CD4-positive, alpha-beta T cell (primary cell): ENCODE measurements at places on chromosomes 11 and 22.
A peak's percentile ranks its signal among the peaks of the same experiment; 100 is the strongest.

DNA sequence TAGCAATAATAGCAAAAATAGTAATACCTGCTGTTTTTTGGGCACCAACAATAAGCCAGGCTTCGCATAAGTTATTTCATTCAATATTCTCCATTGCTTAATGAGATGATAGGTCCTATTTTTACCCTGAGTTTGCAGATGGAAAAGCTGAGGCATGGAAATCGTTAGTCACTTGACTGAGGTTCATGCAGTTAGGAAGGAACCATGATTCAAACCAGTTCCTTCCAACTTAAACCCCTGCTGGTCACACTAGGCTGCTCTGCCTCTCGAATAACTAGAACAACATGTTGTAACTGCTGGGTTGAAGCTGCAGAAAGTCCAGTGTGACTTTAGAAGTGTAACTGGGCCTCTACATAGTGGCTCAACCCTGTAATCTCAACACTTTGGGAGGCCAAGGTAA lies 69.3 kb downstream of the SEZ6L start:
- DNase-seq: no peak
- H3K27me3 ChIP-seq: peaks cover 5% of the 10 kb centered on the region
- H3K27ac ChIP-seq: no peak overlapping the region
- no peaks in the 10 kb centered on the region for H3K4me1 ChIP-seq

DNA sequence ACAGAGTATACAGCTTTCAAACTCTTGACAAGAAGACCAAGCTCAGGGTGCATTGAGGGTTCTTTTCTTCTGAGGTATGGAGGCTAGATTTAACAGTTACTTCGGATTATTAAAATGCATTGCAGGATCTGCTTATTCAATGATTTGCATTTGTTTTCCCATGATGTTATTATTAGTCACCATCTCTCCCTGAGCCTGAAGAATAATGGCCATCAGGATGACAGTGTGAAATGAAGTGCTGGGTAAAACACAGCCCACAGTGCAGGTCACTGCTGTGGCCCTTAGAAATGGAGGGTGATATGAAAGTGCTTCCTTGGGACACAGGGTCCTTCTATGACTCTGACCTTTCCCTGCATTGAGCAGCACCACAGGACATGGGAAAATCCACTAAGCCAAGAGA lies 40.0 kb downstream of the TECTA start:
- no peak overlapping the region for H3K4me3 ChIP-seq
- H3K36me3 ChIP-seq: no peaks in the 10 kb centered on the region
- H3K27ac ChIP-seq: no peak overlapping the region
- no peaks in the 10 kb centered on the region for H3K27me3 ChIP-seq
- H3K4me1 ChIP-seq: no peaks in the 10 kb centered on the region

DNA sequence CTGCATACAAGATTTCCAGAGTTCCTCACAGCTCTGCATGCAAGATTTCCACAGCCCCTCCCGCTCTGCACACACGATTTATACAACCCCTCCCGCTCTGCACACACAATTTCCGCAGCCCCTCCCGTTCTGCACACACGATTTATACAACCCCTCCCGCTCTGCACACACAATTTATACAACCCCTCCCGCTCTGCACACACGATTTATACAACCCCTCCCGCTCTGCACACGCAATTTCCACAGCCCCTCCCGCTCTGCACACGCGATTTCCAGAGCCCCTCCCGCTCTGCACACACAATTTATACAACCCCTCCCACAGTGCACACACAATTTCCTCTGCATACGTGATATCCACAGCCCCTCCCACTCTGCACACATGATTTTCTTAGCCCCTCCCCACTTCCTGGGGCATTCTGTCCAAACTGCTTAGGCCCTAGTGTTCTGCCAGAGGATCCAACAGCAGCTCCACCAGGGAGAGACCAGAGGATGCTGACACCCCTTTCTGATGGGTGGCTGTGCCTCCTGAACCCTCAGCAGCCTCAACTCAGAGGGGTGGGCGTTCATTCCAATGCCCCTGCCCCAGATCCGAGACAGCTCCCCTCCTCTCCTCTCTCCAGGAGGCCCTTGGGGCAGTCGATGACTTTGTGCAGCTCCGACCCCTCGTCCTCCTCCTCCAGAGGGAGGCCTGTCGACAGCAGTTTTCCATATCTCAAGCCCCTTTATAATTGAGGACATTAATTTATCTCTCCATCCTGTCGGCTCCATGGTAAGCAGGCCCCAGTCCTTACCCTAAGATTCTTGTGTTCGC lies 671.7 kb downstream of the BRD1 start:
- H3K36me3 ChIP-seq: no peaks in the 10 kb centered on the region
- no peak overlapping the region for H3K4me3 ChIP-seq
- DNase-seq: no peak
- H3K27ac ChIP-seq: no peak overlapping the region

- no peak overlapping the region for H3K27ac ChIP-seq
- H3K4me3 ChIP-seq: no peak overlapping the region
- peaks cover 9% of the 10 kb centered on the region for H3K4me1 ChIP-seq
Observed at GRCh38 chr11:72066855-72067254, 13.5 kb downstream of the NUMA1 start.

GRCh38 chr11:17558025-17558780 lies 11.1 kb downstream of the OTOG start:
- H3K27ac ChIP-seq: no peak overlapping the region
- peaks cover 7% of the 10 kb centered on the region for H3K27me3 ChIP-seq
- DNase-seq: no peak
- H3K4me3 ChIP-seq: no peak overlapping the region

GRCh38 chr22:49014227-49015201 lies 813.2 kb downstream of the BRD1 start:
- H3K27ac ChIP-seq: no peak overlapping the region

DNA sequence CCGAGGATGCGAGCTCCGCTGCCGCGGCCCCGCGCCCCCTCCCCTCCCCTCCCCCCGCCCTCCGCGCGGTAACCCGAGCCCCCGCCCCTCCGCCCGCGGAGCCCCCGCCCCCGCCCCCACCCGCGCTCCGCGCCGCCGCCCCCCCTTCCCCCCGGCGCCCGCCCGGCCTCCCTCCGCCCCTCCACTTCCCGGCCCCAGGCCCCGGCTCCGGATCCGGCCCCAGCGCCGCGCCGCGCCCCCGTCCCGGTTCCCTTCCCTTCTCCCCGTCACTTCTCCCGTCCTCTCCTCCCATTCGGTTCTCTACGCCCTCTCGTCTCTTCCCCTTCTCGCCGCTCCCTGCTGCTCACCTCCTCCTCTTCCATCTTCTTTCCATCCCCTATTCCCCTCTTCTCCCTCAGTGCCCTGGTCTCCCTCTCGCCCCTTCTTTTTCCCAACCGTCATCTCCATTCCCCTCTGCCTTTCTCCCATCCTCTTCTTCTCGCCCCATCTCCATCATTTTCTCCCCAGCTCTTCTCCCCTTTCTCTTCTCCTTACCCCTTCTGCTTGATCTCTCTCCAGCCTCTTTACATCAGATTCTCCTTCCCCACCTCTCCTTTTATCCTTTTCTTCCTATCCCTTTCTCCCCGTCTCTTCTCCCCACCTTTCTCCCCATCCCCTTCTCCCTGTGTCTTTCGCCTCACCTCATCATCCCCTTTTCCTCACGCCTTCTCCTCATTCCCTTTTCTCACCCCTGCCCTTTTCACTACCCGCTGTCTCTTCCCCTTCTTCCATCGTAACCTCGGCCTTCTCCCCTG lies at the start of gene DCHS1:
Gene DCHS1, minus strand, starts transcription at position 20 of the 794 bp plus-strand sequence. CDS start 14,196 bp downstream, outside the sequence.
- H3K4me1 ChIP-seq: peaks cover 27% of the 10 kb centered on the region
- peak within 1 kb of the TSS; percentile 16 for H3K27ac ChIP-seq
- no peak for DNase-seq
- no peaks in the 10 kb centered on the region for H3K27me3 ChIP-seq
- peak within 1 kb of the TSS; percentile 51 for H3K4me3 ChIP-seq
- H3K36me3 ChIP-seq: no peaks in the 10 kb centered on the region

GRCh38 chr11:44694443-44694842 lies 32.3 kb upstream of the TSPAN18 start:
- H3K27me3 ChIP-seq: no peaks in the 10 kb centered on the region
- peaks cover 25% of the 10 kb centered on the region for H3K4me1 ChIP-seq
- no peaks in the 10 kb centered on the region for H3K36me3 ChIP-seq
- no peak overlapping the region for H3K27ac ChIP-seq
- peak; percentile 62 for DNase-seq

- H3K27ac ChIP-seq: no peak overlapping the region
- peaks cover 85% of the 10 kb centered on the region for H3K4me1 ChIP-seq
- H3K4me3 ChIP-seq: no peak overlapping the region
- H3K36me3 ChIP-seq: peaks cover 29% of the 10 kb centered on the region
- H3K27me3 ChIP-seq: no peaks in the 10 kb centered on the region
Observed at GRCh38 chr22:50247748-50248147, 2.9 kb upstream of the TUBGCP6 start.

- H3K27ac ChIP-seq: no peak overlapping the region
- H3K36me3 ChIP-seq: no peaks in the 10 kb centered on the region
Observed at GRCh38 chr11:122270535-122270934, 154.5 kb upstream of the BLID start.

DNA sequence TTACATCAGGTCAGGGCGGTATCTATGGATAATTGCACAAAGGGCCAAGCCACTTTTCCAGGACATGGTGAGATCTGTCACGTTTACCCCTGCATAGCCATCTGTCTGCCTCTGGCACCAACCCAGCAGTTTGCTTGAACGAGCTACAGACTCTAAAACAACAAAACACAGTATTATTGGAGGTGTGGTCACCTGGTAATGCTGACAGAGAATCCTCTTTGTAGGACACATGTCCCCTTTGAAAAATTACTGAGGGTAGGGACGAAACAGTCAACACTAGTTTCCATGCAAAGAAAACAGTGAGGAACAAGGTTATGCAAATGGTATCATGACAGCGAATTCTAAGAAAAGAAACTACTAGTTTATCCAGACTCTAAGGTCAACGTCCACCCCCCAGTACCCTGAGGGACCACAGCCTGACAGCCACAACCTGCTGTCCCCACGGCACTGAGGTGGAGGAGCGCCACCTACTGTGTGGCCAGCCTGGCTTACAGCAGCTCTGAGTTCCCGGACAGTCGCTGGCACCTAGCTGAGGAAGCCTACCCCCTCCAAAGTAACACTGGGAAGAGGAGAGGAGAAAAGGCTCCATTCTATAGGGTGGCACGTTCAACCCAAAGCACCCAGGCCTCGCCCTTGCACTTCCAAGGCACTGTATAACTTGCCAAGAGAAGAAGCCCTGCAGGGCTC lies 117.4 kb upstream of the BID start:
- H3K4me1 ChIP-seq: no peaks in the 10 kb centered on the region
- no peaks in the 10 kb centered on the region for H3K27me3 ChIP-seq
- no peak overlapping the region for H3K27ac ChIP-seq
- no peak overlapping the region for H3K4me3 ChIP-seq

GRCh38 chr11:127651888-127652221 lies 651.3 kb upstream of the KIRREL3 start:
- H3K27ac ChIP-seq: no peak overlapping the region
- no peaks in the 10 kb centered on the region for H3K36me3 ChIP-seq
- no peaks in the 10 kb centered on the region for H3K4me1 ChIP-seq
- H3K4me3 ChIP-seq: no peak overlapping the region
- DNase-seq: no peak

DNA sequence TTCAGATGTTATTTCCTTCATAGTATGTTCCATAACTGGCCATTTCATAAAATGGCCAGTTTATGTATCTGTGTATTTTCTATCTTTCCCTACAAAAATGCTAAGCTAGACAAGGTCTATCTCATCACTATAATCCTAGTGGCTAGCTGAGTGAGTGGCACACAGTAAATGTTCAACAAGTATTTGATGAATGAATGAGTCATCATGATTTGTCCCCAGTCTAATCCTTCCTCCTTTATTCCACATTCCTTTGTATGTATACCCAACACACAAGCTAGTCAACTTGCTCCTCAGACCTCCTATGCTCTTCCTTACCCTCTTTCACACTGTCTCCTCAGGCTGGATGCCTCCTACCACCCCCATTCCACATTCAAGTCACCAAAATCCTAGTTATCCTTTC lies 12.5 kb downstream of the APLNR start:
- H3K4me1 ChIP-seq: no peaks in the 10 kb centered on the region
- no peak overlapping the region for H3K27ac ChIP-seq
- no peak overlapping the region for H3K4me3 ChIP-seq
- no peaks in the 10 kb centered on the region for H3K36me3 ChIP-seq
- peaks cover 5% of the 10 kb centered on the region for H3K27me3 ChIP-seq

GRCh38 chr22:37621352-37621860 lies 12.8 kb downstream of the GGA1 start:
- H3K27ac ChIP-seq: no peak overlapping the region
- H3K27me3 ChIP-seq: no peaks in the 10 kb centered on the region
- DNase-seq: no peak

DNA sequence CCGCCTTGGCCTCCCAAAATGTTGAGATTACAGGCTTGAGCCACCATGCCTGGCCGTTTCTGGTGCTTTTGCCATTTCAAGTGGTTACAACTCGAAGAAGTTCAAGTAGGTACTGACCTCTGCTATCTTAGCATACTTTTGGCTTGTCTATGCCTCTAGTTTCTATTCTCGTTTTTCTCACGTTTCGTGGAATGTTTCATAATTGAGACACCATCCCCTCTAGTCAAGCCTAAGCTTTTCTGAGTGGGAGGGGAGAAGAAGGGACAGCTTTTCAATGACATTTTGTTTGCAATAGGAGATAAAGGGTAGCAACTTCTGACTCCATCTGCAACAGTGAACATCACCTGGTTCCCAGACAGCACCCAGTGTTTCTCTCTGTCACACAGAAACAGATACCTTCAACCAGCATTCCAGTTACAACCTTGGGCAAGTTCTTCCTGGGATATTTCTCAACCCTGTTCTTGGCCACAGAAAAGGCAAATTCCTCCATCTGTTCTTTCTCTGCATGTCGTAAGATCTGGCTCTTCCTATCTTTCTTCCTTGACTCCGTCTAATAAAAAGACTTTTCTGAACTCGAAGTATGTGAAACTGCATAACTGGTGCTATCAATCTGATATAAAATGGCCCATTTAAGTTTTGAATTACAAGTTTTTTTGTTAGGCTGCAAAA lies 25.5 kb downstream of the DDI1 start:
- H3K27me3 ChIP-seq: no peaks in the 10 kb centered on the region
- H3K27ac ChIP-seq: no peak overlapping the region
- H3K4me3 ChIP-seq: no peak overlapping the region
- no peak for DNase-seq
- H3K4me1 ChIP-seq: no peaks in the 10 kb centered on the region

GRCh38 chr11:34280945-34281872 lies 76.6 kb downstream of the ABTB2 start:
- no peak for DNase-seq
- no peaks in the 10 kb centered on the region for H3K4me1 ChIP-seq
- no peak overlapping the region for H3K27ac ChIP-seq
- no peaks in the 10 kb centered on the region for H3K27me3 ChIP-seq
- no peak overlapping the region for H3K4me3 ChIP-seq

GRCh38 chr11:8384199-8384821 lies 120.6 kb upstream of the LMO1 start:
- no peaks in the 10 kb centered on the region for H3K4me1 ChIP-seq
- no peak for DNase-seq
- no peaks in the 10 kb centered on the region for H3K36me3 ChIP-seq
- H3K4me3 ChIP-seq: no peak overlapping the region
- H3K27me3 ChIP-seq: no peaks in the 10 kb centered on the region
- no peak overlapping the region for H3K27ac ChIP-seq

DNA sequence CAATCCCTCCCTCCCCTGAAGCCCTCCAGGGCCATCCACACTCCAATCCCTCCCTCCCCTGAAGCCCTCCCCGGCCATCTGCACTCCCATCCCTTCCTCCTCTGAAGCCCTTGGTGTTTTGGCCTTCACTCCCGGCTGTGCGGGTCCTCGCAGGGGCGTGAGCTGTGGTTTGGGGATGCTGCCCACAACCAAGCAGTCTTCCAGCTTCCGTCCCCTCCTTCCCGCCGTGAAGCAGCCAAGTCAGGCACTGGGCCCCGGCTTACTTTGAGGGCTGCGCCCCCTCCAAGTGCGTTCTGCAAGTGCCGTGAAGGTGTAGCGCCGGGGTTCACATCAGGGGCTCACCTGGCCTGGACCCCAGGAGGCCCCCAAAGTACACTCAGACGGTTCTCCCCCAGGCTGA lies 335.9 kb downstream of the BRD1 start:
- no peak overlapping the region for H3K4me3 ChIP-seq
- H3K36me3 ChIP-seq: no peaks in the 10 kb centered on the region
- H3K27me3 ChIP-seq: no peaks in the 10 kb centered on the region
- no peaks in the 10 kb centered on the region for H3K4me1 ChIP-seq
